NCI-H1092 (cell line): ENCODE measurements at places on chromosomes 2 and 18.

GRCh38 chr2:26324903-26325302 lies 21.0 kb upstream of the SELENOI start:
- no peak for DNase-seq

DNA sequence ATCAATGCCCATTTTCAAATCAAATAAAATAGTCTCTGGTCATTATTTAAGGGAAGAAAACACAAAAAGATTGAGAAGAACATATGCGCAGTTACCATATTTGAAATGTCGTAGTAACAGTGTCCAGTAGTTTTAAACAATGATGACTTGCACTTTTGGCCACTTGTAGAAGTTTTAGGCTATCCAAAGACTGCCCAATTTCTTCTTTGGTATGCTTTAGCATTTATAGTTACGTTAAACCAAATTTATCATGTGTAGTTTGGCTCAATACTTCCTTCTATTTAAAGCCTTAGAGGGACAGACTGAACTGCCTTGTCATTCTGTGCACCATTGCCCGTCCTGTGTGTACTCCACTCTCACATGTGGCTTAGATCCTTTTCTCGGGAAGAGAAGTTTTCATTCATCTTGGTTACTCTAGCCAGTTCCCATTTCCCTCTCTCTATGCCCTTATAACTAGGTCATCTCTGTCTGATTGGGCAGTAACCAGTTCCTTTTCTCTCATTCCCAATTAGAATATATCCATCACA lies 84.8 kb upstream of the TTN start:
- no peak for DNase-seq

DNA sequence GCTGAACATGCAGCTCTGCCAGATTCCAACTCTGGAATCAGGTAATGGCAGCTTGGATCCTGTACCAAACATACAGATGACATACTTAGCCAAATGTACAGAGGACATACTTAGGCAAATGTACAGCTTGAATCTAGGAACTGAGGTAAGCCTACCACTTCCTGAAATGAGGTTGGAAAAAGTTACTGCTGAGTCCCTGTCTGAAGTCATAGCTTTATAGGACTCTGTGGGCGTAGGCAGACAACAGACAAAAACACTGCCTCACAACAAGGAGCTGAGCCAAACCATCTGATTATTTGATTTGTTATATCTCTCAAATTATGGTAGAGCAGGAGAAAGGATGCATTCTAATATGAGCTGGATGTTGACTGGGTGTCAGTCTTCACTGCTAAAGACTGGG lies 290.2 kb upstream of the TCF4 start:
- DNase-seq: no peak

- DNase-seq: peak; percentile 76
These were observed 32.4 kb upstream of the RBBP8 start for GRCh38 chr18:22900558-22901238.

DNA sequence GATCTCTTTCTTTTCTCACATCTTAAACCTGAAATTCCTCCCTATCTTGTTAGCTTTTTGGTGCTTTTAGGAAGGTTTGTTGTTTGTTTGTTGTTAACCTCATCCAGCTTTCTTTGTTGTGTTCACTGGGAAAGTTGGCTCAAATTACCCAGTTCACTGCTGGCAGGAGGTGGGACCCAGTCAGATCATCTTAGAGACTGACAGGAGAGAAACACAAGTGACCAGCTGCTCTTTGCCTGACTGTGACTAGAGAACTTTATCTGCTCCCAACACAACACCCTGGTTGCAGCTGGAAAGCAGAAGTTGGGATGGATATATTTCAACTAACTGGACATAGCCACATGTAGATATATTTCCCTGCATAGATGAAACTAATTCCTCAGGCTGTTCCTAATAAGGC lies 10.0 kb downstream of the MAPK4 start:
- no peak for DNase-seq

GRCh38 chr2:212107989-212108388 lies 430.6 kb downstream of the ERBB4 start:
- no peak for DNase-seq

DNA sequence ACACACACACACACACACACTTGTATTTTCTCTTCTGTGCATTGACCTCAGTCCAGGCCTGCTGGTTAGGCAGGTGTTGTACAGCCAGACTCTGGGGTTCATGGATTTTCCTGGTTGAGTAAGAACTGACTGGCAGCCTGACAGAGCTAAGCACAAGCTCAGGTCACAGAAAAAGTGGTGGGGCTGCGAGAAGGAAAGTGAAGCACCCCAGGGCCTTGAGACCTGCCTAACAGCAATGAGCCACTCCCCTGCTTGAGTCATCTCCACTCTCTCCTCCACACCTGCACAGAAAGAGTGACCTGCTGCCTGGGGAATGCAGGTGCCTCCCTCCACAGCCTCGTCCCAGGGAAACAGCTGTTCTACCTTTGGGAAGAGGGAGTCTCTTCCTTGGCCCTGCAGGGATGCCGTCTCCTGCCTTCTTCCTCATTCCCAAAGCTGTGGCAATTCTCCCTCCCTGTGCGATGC lies 91.4 kb upstream of the LGALSL start:
- DNase-seq: no peak

- no peak for DNase-seq
These were observed 5.7 kb downstream of the RHOB start for GRCh38 chr2:20452551-20452950.

GRCh38 chr18:69874058-69874457 lies 73.6 kb downstream of the CD226 start:
- no peak for DNase-seq

- no peak for DNase-seq
These were observed 3.5 kb downstream of the ESPNL start for GRCh38 chr2:238103465-238104225.

GRCh38 chr2:214066862-214067261 lies 344.0 kb upstream of the VWC2L start:
- DNase-seq: no peak

- DNase-seq: no peak
These were observed 40.5 kb downstream of the CCDC85A start for GRCh38 chr2:56224316-56224715.

GRCh38 chr2:197315371-197315770 lies 4.8 kb upstream of the ANKRD44 start:
- DNase-seq: no peak

DNA sequence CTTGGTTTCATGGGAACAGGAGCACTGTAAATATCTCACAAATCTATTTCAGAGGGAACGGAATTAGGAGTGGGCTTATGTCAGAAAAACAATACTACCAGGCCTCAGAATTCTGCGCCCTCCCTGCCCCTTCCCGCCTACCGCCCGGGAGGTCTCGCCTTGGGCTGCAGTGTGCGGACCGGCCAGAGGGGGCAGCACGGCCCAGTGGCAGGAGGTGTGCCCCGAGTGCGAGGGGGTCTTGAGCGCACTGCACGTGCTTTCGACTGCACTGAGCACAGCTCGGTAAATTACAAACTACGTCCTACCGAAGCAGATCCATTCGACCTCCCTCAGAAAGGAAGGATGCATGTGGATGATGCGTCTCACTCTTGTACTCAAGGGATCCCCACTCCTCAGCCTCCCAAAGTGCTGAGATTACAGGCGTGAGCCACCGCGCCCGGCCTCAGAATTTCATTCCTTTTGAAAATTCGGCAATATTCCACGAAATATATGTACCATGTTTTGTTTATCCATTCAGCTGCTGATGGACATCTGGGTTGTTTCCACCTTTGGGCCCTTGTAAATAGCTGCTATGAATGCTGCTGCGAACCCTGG lies 297.0 kb downstream of the BCL2 start:
- no peak for DNase-seq

DNA sequence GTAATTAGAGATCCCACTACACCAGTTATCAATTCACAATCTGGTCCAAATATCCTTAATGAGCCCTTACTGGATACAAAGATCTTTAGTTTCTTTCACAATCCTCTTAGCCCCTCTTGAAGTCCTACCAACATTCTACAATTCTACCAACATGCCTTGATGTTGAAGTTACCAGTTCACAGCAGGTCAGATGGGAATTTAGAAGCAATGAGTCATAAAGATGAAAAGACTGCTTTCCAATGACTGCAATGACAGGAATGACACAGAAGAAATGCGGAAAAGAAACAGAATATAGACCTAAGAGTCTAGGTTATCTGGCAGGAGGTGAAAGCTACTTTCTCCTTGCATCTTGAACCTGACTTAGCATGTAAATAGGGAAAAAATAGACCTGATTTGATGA lies 24.5 kb downstream of the RTTN start:
- DNase-seq: no peak

- no peak for DNase-seq
These were observed 2.2 kb downstream of the INO80D start for GRCh38 chr2:206083602-206084438.
